Astrocyte of the spinal cord (primary cell): ENCODE measurements at places on chromosomes 5 and 9.
A peak's percentile ranks its signal among the peaks of the same experiment; 100 is the strongest.

DNA sequence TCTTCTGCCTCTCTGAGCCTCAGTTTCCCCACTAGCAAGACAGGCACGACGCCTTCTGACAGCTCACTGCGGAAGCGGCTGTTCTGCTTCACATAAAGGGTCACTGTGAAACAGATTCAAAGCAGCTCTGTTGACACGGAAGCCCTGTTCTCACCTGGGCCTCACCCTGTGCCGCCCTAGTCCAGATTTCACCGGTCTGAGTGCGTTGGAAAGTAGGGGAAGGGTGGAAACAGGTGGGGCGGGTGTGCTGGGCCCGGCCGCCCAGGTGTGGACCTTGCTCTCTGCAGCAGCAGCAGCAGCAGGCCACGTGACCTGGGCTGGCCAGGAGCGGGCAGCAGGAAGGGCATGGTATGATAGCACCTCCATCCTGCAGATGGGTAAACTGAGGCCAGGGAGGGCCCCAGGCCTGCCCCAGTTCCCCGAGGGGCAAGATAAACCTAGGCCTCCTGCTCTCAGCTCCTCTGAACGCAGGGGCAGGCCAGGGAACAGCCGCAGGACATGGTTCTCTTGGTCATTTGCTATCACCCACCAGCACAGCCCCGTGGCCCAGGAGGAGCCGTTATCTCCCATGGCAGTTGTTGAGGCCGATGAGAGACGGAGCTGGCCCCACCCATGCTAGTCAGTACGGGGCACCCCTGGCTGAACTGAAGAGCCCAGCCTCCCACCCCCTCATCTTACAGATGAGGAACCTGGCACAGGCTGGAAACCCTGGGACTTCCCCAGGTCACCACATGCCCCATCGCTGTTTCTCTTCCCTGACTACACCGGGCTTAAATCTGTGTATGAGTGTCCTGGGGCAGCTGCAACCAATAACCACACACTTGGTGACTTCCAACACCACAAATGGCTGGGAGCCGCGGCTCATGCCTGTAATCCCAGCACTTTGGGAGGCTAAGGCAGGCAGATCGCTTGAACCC, 12.1 kb downstream of the PTGES2 start:
- DNase-seq: no peak

- no peak for DNase-seq
These were observed 17.8 kb downstream of the SHC3 start for GRCh38 chr9:89160806-89161205.

DNA sequence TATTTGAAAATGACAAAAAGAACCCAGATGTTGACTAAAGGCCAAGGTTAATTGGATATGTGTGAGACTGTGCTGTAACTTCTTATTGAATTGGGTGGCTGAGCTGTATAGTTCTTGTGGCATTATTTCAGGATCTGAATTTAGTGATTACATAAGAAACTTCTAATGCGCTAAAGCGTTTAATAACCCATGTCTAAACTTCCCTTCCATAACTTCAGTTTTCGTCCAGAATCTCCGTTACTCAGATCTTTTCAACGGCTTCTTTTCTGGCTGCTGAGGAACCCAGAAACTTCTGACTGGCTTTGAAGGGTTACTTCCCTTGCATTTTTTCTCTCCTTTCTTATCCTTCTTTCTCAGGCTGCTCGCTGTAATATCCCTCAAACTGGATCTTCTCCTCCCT, 28.1 kb upstream of the C9orf72 start:
- DNase-seq: no peak

GRCh38 chr9:78369639-78370219, 72.8 kb downstream of the PSAT1 start:
- peak; percentile 66 for DNase-seq

DNA sequence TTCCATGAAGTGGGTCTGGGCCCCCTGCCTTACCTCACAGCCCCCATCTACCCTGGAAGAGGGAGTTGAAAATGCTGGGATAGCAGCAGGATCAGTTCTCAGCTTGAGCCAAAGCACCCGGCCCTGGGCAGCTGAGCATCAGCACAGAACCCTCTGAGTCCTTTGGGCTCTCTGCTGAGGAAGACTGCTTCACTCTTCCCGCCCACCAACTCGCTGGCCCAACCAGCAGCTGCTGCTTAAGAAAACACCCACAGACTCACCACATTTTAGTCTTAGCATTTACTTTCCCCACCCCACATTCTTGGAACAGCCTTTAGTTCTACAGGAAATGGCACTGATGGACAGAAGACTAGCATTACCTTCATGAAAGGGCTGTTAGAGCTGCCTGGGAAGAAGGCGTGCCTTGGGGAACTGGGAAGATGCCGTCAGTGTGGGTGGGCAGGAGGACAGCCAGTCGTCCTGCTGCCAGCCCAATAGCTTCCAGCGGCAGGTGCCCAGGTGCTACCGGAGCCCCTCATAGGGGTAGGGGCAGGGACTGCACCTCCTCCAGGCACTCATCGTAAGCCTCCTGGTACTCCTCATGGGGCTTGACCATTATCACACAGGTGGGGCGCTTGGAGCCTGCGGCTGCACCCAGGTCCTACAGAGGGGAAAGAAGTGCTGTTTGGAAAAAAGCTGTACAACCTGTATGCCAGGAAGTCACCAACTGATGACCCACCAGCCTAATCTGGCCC, 4.3 kb downstream of the NHP2 start:
- DNase-seq: no peak

- no peak for DNase-seq
These were observed 6.2 kb upstream of the CERCAM start for GRCh38 chr9:128414461-128414860.

GRCh38 chr5:132677191-132677590, 3.4 kb downstream of the IL4 start:
- DNase-seq: peak; percentile 81

GRCh38 chr5:151670953-151671636, 15.6 kb downstream of the SPARC start:
- DNase-seq: no peak

- no peak for DNase-seq
These were observed 17.9 kb downstream of the FUBP3 start for GRCh38 chr9:130597228-130597627.

DNA sequence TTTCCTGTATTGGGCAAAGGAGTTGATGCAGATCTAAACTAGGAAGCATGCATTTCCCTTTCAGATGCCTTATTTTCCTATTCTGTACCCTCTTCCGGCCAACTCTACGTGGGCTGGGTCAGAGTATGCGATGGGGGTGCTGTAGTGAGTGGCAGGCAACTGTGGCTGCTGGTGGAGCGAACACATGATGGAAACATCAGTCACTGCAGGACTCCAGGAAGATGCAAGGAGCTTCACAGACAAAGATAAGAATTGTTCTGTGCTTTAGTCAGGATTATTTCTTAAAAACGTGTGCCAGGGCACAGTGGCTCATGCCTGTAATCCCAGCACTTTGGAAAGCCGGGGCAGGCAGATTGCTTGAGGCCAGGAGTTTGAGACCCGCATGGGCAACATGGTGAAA, 75.1 kb downstream of the PSAT1 start:
- DNase-seq: no peak

DNA sequence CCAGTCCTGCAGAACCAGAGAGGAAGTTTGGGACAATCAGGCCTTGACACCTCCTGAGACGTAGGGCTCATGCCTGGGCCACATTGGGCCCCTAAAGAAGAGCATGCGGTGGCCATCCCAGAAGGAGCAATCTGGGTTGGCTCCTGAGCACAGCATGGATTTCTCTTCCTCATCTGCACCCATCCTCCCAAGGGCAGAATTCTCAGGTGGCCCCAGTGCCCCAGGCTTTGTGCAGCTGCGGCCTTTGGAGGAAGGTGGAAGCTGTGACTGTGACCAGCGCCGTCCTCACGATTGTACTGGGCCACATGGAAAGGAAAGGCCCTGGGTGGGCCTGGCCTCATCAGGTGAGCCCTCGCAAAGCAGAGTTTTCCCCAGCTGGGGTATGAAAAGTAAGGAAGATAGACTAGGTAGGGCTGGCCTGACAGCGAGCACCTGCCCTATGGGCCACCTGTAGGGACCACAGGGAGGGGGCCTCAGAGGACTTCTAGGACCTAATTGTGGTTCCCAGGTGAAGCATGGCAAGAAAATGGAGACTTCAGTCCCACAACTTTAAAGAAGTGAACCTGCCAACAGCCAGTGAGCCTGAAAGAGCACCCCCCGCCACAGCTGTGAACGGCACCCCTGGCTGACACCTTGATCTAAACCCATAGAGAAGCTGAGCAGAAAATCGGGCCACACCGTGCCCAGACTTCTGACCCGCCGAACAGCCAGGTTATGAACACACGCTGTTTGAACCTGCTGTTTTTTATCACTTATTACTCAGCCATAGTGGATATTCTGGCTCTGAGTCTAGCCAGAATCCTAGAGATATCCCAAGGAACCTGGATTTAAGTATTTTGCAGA, 164.1 kb downstream of the IRX2 start:
- DNase-seq: no peak

- DNase-seq: no peak
These were observed 340.5 kb upstream of the KIF2A start for GRCh38 chr5:61965490-61965889.

- no peak for DNase-seq
These were observed 39.9 kb upstream of the GRIN3A start for GRCh38 chr9:101778332-101778731.

DNA sequence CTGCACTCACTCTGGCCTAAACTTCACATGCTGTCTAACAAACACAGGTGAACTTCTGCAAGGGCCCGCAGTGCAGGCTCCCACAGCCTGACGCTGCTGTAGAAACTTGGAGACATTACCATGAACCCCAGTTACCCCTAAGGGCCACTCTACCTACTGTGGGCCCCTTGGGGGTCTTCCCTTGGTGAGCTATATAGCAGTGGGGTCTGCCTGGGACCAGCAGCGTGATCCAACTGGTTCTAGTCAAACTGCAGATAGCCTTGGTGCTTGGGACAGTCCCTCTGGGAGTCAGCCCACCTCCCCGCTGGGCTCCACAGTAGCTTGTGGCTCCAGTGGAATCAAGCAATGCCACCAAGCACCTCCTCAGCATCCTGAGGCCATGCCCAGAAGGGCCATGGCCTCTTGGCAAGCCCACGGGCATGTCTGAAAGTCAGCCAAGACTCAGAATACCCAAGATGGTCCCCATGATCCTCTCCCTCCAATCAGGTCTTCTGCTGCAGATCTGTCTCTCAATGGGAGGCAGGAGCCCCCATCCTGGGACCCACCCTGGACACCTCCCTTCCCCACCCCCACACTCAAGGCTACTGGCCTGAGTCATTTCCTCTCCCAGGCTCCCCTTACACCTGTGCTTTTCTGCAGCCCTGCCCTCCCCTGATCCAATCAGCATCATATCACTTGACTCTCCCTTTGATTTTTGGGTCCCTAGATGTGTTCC, 230.0 kb upstream of the IRX1 start:
- DNase-seq: no peak

DNA sequence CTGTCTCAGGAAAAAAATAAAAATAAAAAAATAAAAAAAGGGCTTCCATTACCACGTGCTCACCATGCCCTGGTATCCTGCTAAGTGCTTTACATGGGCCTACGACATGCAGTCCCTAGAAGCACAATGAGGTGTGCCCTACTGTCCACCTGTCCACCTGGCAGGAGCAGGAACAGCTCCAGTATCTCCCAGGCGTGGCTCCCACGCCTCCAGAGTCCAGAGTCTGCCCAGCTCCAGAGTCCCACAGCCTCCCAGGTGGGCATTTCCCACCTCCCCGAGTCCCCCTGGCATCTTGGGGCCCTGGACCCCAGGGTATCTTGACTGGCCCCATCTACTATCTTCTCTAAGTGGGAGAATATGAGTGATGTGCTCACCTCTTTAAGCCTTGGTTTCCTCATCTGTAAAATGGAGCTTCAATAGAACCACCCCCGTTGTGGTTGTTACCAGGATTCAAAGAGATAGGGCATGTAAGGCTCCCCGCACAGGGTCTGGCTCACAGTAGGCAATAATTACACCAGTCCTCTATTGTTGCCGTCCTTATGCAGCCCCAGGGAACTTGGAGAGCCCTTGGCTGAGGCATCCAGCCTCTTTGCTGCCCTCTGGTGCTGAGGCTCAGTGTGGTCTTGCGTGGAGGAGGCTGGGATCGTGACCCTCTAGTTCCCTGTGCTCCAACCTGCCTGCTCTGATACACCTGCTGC, 8.9 kb downstream of the CXCL14 start:
- peak; percentile 17 for DNase-seq

- DNase-seq: peak; percentile 33
These were observed 17.8 kb downstream of the BICD2 start for GRCh38 chr9:92746567-92747458.

- no peak for DNase-seq
These were observed 159.2 kb upstream of the RAI14 start for GRCh38 chr5:34496701-34497469.

DNA sequence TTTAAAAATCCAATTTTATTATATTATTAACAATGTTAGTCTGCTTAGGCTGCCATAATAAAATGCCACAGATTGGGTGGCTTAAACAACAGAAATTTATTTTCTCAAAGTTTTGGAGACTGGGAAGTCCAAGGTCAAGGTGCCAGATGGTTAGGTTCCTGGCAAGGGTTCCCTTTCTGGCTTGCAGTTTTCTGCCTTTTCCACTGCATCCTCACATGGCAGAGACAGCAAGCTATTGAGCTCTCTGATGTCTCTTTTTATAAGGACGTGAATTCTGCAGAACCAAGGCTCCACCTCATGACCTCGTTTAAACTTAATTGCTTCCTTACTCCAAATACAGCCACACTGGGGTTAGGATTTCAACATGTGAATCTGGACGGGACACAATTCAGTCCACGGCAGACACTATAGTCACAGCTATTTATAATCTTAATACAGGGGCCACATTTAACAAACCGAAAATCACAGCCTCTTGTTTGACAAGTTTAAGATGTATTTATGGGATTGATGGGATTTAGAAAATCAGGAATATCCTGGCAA, 174.9 kb upstream of the PUM3 start:
- DNase-seq: no peak

DNA sequence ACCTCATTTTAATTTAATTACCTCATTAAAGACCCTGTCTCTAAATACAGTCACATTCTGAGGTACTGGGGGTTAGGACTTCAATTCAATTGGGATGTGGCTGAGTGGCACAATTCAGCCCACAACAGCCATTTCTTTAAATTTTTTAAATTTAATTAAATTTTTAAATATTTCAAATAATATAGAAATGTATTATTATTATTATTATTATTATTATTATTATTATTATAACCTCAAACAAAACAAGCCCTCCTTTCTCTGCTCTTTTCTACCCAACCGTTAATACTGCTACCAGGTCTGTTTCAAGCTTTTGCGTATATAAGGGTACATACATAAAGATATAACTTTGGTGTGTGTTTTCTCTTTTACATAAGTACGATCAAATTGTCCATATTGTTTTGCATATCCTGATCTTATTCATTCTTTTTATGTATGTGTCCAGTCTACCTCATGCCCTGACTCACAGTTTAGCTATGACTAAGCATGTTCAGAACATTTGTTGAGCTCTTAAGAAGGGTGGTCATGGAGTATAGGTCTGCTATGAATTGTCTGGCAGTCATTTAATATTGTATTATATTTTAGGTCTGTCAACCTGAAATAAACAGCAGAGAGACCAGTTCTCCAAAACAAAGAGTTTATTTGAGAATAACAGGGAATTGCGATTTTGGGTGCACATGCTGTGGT, 16.1 kb upstream of the RAB14 start:
- DNase-seq: peak; percentile 39

- DNase-seq: no peak
These were observed 36.3 kb upstream of the AKNA start for GRCh38 chr9:114424126-114424525.
